ENCODE measurements at places on chromosomes 4 and X.

- DNase-seq: no peak
Measured at GRCh38 chr4:186166852-186167512, 24.4 kb upstream of the CYP4V2 start.

- DNase-seq: no peak
Measured at GRCh38 chr4:81914623-81915022, 442.9 kb upstream of the RASGEF1B start.

GRCh38 chrX:29652484-29652883 lies 562.9 kb upstream of the MAGEB2 start:
- DNase-seq: no peak

DNA sequence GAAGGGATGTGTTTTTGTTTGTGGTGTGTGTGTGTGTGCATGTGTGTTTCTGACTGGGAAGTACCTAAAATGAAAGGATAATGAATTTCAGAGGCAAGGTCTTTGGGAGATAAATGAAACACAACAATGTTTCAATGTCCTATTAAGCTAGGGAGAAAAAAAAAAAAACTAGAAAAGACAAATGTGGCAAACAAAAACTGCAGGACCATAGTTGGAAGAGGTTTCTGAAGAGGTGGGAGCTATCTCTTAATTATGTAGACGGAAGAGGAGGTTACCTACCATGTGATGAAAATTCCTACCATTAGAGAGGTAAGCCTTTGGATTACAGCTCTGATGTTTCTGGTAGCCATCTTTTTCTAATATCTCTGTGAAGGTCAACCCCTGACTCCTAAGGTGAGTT lies at the start of gene TRPC5OS:
Gene TRPC5OS (plus strand): TSS at position 301 of the 400 bp plus-strand sequence. CDS start 25,669 bp downstream, outside the sequence.
- no peak for DNase-seq

GRCh38 chr4:164383058-164383357 lies 370.9 kb upstream of the SMIM31 start:
- no peak for DNase-seq

DNA sequence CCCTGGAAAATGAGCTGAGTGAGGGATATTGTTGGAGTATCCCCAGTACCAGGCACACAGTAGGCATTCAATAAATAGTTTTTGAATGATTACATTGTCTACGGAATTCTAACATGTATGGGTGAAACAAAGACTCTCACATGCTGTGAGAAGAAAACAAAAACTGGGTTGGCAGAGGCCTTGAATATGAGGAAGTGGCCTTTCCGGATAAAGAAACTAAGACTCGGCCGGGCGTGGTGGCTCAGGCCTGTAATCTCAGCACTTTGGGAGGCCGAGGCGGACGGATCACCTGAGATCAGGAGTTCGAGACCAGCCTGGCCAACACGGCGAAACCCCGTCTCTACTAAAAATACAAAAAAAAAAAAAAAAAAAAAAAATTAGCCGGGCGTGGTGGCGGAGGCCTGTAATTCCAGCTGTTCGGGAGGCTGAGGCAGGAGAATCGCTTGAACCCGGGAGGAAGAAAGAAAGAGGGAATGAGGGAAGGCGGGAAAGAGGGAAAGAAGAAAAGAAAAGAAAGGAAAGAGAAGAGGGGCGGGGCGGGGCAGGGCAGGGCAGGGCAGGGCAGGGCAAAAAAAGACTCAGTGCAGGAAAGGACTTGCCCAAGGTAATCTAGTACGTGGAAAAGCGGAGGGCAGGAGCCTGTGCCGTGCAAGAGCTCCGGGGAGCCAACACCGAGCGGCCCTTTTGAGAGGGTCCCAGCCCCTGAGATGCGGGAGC lies 689 bp upstream of the TMA16 start:
- DNase-seq: no peak

DNA sequence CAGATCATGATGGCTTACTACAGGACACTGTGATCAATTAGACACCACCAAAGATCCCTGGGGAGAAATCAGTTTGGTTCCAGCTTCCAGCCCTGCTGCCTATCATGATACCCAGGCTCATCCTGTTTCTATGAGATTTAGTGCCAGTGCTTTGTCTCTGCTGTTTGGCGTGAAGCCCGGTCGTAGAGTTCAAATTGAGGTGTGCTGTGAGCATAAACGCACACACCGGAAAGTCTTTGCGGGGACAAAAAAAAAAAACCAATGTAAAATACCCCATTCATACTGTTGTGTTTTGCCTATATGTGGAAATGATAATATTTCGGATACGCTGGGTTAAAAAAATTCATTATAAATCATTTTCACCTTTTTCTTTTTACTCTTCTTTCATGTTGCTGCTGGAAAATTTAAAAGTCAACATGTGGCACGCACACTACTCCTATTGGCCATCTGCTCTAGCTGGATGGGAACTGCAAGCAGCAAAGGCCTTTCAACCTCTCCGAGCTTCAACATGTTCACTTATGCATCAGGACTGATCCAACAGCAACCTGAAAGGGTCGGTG lies 607 bp upstream of the DKC1 start:
- DNase-seq: no peak

DNA sequence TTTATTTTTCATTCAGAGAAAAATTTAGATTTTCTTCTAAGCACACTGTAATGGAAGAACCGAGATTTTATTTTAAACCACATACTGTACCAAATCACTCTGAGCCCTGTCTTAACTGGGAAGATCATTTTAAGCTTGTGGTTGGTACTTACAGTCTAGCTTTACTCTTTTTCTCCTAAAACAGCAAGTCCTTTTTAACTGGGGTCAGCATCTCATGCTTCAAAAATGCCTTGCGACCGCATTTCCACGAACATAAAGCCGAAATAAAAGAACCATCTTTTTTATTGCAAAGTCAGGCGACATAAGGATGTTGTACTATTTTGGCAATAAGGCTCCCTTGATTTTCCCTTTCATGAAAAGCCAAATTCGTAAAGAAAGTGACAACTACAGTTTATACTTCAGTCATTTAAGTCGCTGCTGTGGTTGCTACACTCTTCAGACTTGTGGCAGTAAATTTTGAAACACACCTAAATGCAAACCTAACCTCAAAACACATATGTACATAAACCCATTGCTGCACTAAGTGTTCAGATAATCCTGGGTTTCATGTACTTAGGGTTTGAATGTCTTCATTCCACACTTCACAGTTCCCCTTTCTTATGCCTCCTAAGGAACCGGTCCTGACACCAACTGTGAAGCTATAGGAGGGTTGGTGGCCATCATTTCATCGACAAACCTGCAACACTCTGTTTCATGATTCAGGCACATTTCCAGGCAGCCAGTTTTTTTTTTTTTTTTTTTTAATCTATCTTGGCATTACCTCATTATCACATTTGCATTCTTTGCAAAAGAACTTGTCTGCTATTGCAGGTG lies 3.0 kb downstream of the STOX2 start:
- DNase-seq: no peak

DNA sequence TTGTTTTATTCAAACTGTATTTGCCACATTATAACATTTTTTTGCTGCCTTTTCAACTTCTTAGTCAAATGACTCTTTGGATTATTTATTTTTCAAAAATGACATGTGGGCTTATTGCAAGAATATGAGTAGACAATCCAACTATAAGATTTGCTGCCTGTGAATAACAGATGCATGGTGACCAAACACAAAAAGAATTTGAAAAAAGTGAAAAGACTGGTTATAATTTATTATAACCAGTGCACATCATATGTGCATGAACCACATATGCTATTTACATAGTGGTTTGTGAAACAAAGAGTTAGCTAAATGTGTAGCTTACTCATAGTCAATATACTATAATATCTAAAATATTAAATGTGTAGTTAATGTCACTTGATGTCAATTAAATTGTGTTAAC lies 2086.8 kb downstream of the ARAP2 start:
- DNase-seq: no peak

DNA sequence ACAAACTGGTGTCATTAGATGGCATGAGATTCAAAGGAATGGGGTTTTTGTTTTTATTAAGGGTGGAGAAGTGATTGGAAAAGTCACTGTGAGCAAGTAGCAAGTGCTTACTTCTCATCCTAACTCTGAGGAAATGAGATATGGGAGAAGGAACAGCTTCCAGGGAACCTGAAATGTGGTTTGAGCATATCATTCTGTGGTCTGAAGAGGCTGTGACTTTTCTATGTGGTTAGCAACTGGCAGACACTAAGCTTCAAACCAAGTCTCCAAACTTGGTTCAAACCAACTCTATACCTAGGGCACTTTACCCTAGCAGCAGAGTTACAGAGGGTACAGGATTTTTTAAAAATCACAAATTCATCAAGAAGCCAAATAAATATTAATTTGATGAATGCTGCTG lies 58.2 kb downstream of the DCLK2 start:
- no peak for DNase-seq

- no peak for DNase-seq
Measured at GRCh38 chrX:10612215-10612614, 8.2 kb downstream of the MID1 start.

DNA sequence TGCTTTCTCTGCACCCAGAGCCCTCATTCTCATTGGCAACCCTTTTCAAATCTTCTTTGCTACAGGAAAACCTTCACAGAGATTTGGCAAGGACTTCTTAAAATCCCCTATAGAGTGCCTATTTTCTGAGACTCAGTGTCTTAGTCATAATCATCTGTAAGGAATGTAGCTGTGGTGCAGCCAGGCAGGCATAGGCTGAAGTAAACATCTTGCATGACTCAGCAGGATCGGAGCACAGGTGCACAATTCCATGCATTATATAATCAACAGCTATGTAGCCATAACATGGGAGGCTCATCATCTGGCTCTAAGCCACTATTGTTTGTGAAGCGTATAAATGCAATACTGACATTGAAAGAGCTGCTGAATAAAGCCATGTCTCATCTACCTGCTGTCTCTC lies 368.8 kb downstream of the MAGEE1 start:
- no peak for DNase-seq

DNA sequence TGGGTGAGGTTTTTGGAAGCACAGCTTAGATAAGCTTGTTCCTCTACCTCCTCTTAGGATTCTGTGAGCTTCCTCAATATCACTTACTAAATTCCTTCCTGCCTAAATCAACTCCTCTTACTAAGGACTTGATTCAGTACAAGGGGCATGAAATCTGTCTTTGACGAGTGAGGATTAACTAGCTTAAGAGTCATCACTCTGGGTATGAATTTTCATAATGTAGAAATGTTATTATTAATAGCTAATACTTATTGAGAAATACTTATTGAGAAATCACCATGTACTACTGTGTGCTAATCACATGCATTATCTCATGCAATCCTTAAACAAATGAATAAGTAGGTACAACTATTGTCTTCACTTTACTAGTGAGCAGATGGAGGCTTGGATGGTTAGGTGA lies 28.6 kb downstream of the TRPC3 start:
- DNase-seq: no peak

DNA sequence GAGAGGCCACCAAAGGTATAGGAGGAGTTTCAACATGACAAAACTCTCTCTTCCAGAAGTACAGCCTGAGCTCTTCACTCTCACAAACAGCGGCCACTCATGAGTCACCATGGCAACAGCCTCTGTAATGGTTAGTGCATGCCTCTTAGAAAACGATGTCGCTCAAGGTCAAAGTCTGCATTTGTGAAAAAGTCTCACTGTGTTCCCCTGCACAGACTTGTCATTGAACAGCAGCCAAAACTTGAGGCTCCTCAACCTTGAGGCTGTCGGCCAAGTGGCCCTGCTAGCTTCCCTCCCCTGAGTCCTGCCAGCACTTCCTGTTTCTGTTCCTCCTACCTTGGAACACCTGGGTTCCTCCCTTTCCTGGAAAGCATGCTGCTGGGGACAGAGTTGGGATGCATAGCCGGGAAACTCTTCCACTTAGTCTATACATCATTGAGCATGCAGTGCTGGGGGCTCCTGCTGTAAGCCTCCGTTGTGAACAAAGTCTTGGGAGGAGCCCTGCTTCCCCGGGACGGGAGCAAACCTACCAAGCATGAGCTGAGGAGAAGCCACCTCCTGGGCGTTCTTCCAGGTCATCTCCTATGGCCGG lies 66.6 kb downstream of the ING2 start:
- DNase-seq: no peak

DNA sequence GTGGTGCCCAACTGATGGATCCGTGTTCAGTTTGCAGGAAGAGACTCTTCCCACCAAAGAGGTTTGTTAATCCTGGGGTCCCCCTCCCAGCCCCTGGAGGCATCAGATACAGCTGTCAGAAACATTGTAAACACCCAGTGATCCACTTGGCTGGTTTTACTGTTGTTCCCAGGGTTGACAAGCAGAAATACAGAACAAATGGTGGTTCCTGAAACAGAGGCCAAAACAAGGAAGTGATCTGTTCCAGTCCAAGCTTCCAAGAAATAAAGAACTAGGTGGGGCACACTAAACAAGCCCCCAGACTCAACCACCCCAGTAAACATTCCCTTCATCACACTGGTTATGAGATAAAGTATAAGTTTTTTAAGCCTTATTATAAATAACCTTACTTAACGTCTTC lies 1.4 kb downstream of the TMLHE start:
- no peak for DNase-seq

- no peak for DNase-seq
Measured at GRCh38 chrX:96405842-96406241, 278.8 kb upstream of the DIAPH2 start.

DNA sequence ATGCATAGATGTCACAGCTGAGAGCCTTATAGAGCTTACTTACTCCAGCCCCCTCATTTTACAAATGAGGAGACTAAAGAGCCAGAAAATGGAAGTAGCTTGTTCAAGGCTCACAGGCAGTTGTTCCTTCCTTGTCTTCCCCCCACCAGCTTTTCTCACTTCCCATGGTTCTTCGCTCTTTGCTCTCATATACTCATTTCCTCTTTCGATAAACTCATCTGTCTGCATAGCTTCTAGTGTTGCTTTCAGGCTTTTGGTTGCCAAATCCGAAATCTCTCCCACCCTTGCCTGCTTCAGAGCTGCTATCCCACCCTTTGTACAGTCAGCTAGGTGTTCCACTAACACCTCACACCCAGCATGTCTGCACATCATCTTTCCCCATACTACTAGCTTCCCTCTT lies 25.0 kb upstream of the GJB1 start:
- no peak for DNase-seq

GRCh38 chr4:38950734-38951133 lies 81.5 kb downstream of the TMEM156 start:
- no peak for DNase-seq

- no peak for DNase-seq
Measured at GRCh38 chrX:7771788-7772438, 71.1 kb upstream of the VCX start.

DNA sequence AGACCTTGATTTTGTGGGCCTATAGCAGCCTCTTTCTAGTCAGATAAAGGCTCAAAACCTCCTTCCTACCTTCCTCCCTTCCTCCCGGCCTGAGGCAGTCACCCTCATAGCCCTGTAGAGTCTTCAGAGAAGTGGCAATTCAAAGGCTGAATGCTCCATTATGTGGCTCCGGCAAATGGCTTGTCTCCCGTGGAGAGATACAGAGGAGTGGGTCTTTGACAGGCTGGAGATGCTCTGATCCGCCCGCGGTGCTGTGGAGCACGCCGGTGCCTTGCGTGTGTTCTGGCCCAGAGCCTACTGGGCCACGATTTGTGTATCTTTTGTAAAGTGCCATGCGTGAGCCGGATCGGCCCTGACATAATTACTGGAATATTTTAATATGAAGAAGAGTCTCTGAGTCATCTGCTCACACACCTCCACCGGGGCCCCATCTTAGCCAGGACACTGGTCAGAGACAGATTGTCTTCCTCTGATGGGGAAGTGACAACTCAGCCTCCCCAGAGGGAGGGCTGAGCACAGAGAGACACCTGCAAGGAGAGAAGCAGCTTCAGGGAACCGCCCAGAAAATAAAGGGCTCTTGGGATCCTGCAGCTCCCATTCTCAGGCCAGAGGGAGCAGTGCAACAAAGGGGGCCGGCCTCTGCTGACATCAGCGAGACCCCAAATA lies 88.7 kb downstream of the DCTD start:
- no peak for DNase-seq

GRCh38 chr4:156515295-156515694 lies 456.3 kb downstream of the PDGFC start:
- no peak for DNase-seq

GRCh38 chrX:23900220-23900797 lies 7.4 kb downstream of the APOO start:
- no peak for DNase-seq

Measured in stimulated activated CD8-positive, alpha-beta memory T cell treated with anti-CD3 and anti-CD28 coated beads, Interleukin-7, amount 100 ng/mL, for 1 hour (primary cell).